ENCODE measurements at places on chromosomes 16 and 17.
A peak's percentile ranks its signal among the peaks of the same experiment; 100 is the strongest.

DNA sequence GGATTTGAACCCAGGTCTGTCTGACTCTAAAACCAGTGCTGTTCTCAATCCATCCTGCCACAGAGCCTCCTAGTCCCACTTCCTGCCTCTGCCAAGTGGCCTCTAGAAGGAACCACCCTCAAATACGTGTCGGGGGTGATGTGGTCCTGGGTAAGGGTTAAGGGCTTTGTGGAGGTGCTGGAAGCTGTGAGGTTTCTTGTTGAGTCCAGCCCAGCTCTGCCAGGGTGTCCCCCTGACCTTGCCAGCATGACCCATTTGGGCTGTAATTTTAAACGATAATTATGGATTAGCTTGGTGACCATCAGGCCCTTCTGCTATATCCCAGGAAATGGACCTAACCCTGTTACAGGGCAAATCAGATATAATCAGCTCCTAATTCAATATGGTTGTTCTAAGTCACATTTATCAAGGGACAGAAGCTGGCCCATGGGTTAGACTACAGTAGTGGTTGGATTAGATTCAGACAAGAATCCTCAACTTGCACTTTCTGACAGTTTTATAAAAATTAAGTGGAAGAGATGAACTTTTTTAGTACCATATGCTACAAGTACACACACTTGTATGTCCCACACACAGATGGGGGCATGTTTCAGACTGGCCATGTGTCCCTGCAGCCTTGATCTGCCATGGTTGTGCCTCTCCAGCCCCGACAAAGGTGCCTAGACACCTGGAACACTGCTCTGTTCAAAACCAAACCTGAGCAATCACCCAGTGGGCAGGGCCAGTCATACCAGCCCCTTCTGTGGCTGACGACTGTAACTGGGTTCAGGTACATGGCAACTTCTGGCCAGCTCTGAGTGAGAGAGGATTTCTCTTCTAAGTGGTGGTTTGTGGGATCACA, 48.0 kb downstream of the SMPD3 start:
- DNase-seq, result no peak

DNA sequence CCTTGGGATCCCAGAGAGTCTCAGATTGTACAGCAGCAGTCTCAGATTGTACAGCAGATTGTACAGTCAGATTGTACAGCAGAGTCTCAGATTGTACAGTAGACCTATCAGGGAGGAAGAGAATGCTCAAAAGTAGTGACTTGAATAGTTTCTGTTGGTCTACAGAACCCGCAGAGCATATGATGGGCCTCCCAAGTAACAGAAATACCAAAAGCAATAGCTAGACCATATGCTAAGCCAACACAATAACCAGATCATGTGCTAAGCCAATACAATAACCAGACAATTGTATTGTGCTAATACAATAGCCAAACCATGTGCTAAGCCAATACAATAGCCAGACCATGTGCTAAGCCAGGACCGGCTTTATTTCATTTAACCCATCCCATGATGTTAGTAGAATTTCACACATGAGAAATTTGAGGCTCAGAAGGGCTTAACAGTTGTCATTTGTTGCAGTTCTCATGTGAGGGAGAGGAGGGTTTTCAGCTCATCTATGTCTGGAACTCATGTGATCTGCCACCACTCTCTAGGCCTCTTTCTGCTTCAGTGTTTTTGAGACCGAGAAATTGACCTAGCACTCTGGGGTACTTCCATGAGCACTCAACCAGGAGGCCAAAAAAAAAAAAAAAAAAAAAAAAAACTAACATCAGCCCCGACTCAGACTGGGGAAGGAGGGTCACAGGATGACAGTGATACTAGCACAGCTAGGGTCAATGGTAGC, 144.0 kb downstream of the SOX9 start:
- DNase-seq, result no peak

DNA sequence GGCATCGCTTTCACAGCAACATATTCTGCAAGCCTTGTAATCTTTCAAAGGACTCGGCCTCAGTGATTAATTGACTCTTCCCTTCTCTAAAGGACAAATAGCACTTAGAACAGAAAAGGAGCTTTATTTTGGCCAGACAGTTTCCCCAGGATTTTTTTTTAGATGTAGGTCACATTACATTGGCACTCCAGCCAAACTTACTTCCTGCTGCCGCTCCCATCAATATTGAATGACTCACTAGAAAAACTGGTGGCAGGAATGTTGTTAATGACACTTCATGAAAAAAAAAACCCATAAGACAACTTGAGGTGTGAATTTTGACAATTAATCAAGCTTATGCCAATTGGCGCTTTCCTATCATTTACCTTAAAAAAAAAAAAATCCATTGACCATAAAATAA, 432.6 kb downstream of the TOX3 start:
- DNase-seq, result no peak

- no peak for DNase-seq
These were observed 188.0 kb downstream of the PMP22 start for GRCh38 chr17:15076991-15077663.

- DNase-seq, result no peak
These were observed 20.4 kb downstream of the MEAK7 start for GRCh38 chr16:84483882-84484565.

DNA sequence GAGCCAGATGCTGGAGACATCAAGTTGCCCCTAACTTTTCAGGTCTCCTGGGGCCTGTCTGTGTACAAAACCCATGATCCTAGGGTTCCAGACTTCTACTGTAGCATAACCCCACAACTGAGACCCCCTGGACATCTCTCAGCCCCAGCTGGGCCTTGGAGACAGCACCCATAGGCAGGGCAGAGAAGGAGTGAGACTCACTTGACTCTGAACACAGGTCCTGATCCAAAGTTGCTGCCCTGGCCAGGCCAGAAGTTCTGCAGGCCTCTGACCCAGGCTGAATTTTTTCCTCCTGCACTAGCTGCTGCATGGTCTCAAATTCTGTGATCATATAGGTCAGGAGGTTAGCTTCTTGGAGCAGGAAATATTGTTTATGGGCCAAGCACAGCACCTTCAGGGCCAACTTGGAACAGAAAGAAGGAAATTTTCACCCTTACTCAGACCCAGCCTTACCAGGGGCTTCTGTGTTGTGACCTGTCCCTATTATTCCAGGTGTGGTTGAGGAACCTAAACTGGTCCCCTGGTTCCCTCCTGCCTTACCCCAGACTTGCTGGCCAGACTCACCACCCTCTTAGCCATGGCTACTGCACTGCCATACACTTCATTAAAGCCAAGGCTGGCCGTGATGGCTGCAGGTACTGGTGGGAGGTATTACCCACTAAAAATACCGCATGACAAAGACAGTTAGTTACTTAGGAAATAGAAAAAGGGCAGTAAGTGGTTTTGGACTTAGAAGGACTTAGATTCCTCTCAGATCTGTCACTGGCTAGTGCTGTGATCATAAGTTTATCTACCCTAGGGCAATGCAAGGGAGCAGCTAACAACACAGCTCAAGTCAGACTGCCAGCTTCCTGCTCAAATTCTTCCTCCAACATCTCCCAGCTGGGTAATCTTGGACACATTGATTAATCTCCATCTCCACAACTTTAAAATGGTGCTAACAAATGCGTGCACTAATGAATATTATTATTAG, 2180.1 kb downstream of the TP53TG3F start:
- DNase-seq, result no peak

GRCh38 chr16:1709356-1709755, 3.4 kb downstream of the MAPK8IP3 start:
- DNase-seq, result no peak

- DNase-seq, result no peak
These were observed 5.8 kb downstream of the ZG16B start for GRCh38 chr16:2835638-2836493.

DNA sequence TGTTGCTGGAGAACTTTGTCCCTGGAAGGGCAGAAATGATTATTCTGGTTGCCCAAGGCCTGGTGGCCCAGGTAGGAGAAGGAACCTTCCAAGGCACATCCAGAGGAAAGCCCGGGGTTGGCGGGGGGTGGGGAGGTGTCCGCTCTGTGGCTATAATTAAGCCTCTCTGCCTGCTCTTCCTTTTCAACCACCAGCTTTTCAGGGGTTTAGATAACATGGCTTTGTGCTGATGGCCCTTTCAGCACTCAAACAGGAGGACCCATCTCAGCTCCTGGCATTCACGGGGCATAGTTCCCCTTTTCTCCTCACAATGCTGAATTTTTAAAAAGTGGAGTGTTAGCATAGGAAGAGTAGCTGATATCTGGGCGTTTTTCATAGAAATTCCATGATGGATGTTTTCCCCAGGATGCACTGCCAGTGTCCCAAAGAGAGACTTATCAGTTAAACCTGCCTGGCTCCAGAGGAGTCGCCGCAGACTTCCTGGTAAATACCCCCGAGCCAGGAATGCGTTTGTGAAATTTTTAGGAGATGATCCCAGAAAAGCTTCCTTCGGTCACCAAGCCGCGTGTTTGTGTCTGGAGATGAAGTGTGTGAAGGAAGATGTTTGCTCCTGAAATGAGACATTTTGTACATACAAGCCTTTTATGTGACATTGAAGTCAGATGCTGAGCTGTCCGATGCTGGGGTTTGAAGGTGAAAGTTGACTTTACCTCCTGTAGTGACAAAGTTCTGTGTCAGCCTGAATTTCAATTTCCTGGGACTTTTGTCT, 188.5 kb downstream of the MSI2 start:
- DNase-seq, result no peak

GRCh38 chr17:16048811-16049449, 49.3 kb downstream of the TTC19 start:
- no peak for DNase-seq

DNA sequence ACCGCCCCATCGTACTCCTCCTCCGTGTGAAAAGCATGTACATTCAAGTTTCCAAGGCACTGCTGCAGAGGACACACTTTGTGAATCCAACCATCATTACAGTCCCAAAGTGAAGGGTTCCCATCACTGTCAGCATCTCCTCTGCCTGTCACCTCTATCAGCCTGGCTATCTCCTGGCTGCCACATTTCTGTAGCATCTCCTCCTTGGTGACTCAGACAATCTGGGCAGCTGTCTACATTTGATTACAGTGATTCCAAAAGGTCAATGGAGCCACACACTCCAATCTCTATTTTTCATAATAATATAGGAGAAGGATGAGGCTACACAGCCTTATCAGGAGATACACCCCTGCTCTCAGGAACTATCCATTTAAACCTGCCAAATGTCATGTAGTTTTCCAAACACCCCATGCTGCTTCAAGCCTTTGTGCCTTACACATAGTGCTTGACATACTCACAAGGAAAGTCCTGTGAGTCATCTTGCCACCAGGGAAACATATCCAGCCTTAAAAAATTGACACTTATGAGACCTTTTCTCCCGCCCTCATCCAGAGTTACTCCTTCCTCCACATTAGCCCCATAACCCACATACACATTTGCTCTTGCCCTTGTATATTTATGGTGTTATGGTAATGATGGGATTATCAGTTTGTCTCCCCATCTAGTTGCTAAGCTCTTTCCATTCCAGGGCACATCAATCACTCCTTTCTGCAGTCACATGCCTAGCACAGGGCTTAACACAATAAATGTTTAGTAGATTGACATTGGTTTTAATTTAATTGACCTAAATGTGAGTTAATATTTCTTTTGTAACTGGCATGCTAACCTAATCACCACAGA, 250.1 kb upstream of the CDH5 start:
- DNase-seq, result no peak

- peak; percentile 48 for DNase-seq
These were observed 6.9 kb downstream of the HNF1B start for GRCh38 chr17:37737971-37738370.

- DNase-seq, result no peak
These were observed 195.0 kb upstream of the ELAC2 start for GRCh38 chr17:13212860-13213259.

Measured in OCI-M1 (cell line).